ENCODE measurements at places on chromosomes 3 and 15. TPM values are rescaled to one million over a fixed set of nuclear protein-coding genes. Genes with fewer than 3 reads are reported as not detected.

GRCh38 chr3:102662498-102662772, 227.6 kb downstream of the ZPLD1 start:
- no peak for DNase-seq

GRCh38 chr3:71614426-71614825, 30.9 kb upstream of the FOXP1 start:
- DNase-seq = no peak

DNA sequence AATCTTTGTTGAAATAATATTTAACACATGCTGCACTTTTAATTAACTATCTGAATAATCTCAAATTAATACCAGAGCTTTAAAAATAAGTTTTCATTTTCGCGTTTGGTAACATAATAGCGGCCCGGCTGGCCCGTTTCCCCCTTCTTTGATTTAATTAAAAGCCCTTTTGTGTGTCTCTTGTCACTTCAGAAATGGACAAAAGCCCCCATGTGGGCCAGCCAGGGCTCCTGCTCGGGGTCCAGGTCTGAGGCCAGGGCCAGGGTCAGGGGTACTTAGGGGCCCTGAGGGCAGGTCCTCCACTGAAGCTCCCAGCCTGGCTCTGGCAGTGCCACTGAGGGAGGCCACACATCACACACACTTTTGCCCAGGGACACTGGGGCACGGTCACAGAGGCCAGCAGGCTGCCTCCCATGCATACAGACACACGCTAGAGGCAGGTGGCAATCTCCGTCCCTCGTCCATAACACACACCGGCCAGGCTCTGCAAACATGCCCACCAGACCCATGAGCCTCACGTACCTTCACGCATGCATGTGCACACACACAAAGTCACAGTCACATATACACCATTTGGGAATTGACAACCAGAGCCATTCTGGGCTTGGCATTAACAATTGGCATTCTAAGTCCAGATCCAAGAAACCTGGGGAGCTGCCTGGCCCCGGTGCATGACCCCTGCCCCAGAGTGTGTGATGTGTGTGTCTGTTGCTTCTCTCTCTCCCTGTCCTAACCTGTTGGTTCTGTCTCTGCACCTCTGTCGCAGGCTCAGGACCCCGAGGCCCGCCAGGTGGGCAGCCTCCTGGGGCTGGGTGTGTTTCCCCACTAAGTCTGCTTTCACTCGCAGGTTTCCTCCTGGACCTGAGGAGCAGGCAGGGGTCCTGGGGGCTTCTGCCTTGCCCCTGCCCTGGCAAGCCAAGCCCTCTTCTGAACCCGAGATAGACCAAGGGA, 38.5 kb downstream of the DNAJB8 start:
- no peak for DNase-seq

The CTXN2 gene
- 0.10 TPM for total RNA-seq

DNA sequence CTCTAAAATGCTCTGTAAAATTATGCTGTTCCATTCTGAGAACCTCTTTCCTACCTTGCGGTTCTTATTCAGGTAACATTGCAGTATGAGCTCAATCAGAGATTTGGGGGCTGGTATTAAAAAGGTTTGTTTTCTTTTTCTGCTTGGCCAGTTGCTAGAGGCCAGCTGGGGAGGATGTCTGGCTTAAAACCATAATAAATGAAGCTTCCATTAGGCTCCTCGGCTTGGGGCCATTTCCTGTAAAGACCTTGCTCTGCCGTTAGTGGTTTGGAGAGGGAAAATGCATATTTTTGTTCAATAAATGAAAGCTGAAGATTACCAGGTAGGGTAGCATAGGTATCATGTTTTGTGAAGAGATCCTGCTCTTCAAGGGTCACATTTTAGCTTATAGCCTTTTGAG, 55.2 kb downstream of the MCTP2 start:
- DNase-seq = no peak

Measured in B cell (primary cell).